ENCODE measurements at places on chromosomes 5 and 9. TPM values are rescaled to one million over a fixed set of nuclear protein-coding genes. Genes with fewer than 3 reads are reported as not detected.

PCDHAC2 gene
- 12.1 TPM for total RNA-seq

GPR151 gene
- total RNA-seq = not detected

F2RL1 gene
- 5.7 TPM for total RNA-seq

PCDHA10 gene
- 18.6 TPM for total RNA-seq

FOXD4L5 gene
- total RNA-seq = 0.22 TPM

ITGA1 gene
- total RNA-seq = 8.3 TPM

TLR4 gene
- 0.78 TPM for total RNA-seq

SOWAHA gene
- 0.67 TPM for total RNA-seq

C5orf52 gene
- total RNA-seq = not detected

RFESD gene
- 4.2 TPM for total RNA-seq

LECT2 gene
- not detected for total RNA-seq

PRLR gene
- 2.1 TPM for total RNA-seq

HTR4 gene
- total RNA-seq = 0.27 TPM

COL27A1 gene
- total RNA-seq = 138 TPM

PCDHGA5 gene
- total RNA-seq = 0.52 TPM

FCN1 gene
- not detected for total RNA-seq

AHRR gene
- 10.7 TPM for total RNA-seq

MARCOL gene
- not detected for total RNA-seq

DMRT3 gene
- total RNA-seq = 2.5 TPM

DNAH5 gene
- 0.34 TPM for total RNA-seq
